ENCODE measurements at places on chromosomes 4 and X. TPM values are rescaled to one million over a fixed set of nuclear protein-coding genes. Genes with fewer than 3 reads are reported as not detected.

DNA sequence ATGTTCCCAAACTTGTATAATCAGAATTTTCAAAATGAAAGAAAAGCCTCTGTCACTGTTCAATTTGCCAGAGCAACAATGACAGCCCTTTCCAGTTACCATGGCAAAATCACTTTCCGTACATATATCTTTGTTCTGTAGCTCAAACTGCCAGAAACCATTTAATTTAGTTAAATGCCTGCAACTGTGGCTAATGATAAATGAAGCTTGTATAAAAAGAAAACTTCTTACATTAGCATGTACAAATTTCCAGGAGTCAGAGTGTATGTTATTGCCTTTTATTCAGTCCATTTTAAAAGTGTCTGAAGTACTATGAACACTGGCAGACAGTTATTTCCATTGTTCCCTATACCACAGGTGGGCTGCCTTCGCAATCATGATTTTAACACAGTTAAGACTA, 30.3 kb downstream of the ARAP2 start:
- no peak for DNase-seq

Gene GRIA2
- total RNA-seq = 4.8 TPM

Gene EDA2R
- 6.2 TPM for total RNA-seq

DNA sequence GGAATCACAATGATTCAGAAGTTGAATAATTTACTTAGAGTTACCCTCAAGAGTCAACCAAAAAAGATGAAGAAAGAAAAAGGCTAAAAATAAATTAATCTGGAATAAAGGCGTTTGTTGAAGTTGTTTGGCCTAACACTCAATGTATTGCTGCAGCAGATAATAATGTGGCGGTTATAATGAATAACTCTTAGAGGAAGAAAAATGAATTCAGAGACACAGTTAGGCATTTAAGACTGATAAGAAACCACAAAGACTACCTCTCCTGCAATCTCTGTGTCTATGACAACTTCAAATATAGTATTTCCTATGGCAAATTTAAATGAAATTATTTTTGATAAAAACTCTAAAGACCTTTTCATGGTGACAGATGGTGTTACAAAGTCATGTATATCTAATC, 1369.1 kb upstream of the AGA start:
- DNase-seq = no peak

GRCh38 chrX:135429429-135429828, 7.7 kb downstream of the SMIM10L2A start:
- DNase-seq = no peak

Gene PAPSS1
- total RNA-seq = 65.7 TPM

DNA sequence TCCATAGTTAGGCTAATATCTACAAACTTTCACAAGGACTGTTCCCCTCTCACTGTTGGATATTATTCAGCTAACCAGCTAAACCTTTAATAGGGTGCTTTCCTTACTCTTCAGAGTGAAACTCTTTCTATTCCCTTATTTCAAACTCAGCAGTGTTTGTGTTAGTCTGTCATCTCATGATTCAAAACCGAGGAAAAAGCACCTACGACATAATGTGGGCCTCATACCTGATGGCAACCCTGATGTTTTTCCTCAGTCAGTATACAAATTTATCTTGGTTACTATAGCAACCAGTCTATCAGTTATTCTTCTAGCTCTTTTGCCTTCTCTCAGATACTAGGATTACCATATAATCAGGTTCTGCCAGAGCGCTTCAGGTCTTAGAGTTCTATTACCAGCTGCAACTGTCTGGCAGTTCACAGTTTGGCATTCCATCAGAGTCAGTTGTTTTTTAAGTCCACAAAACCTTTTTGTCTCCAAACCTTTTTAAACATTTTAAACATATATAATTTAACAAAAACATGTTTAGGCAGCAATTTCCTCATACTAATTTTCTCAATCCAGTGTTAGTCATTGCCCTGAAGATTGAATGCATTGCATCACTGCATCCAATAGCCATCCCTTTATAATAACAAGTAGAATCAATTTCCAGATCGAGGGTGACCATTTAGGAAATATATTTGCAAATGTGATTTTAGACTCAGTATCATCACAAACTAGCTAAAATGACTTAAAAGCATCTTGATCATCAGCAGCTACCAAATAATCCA, 7.4 kb downstream of the WDR44 start:
- no peak for DNase-seq

- DNase-seq = no peak
Observed at GRCh38 chr4:73904491-73904890, 35.3 kb downstream of the CXCL1 start.

DNA sequence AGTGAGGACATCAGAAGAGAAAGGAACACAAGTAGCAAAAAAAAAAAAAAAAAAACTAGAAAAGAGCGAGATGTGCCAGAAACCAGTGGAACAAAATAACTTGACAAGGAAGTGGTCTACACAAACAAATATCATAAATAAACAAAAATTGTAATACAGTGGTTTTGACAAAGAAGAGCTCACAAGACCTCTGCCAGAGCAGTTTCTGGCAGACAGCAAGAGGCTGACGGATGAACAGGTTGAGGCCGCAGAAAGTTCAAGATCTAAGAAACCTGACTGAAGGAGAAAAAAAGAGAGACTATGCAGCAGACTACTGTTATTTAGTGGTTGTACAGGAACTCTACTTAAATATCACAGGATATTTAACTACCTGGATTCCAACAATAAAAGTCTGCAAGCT, 66.2 kb downstream of the MAB21L2 start:
- DNase-seq = no peak

Gene MAGEA1
- total RNA-seq = not detected

DNA sequence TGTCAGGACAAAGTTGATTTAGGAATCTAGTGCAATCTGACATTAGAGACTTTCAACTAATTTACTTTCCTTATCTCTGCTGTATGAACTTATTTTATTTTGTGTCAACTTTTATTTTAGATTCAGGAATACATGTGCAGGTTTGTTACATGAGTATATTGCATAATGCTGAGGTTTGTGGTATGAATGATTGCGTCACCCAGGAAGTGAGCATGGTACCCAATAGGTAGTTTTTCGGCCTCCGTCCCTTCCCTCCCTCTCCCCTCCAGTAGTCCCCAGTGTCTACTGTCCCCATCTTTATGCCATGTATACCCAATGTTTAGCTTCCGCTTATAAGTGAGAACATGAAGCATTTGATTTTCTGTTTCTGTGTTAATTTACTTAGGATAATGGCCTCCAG, 68.7 kb upstream of the TEX13D start:
- no peak for DNase-seq

- DNase-seq = no peak
Observed at GRCh38 chr4:154660052-154660451, 47.6 kb upstream of the FGG start.

Gene CFP
- total RNA-seq = 17.4 TPM

- no peak for DNase-seq
Observed at GRCh38 chrX:118222421-118222820, 105.8 kb upstream of the KLHL13 start.

GRCh38 chr4:40938337-40938736, 188.6 kb downstream of the NSUN7 start:
- DNase-seq = no peak

Gene AFF2
- 4.6 TPM for total RNA-seq

GRCh38 chr4:189613207-189613606, 327.5 kb upstream of the FRG1 start:
- DNase-seq = no peak

Gene F8A2
- total RNA-seq = 2.6 TPM

Gene FAM184B
- 0.59 TPM for total RNA-seq

Gene CSN1S1
- total RNA-seq = 1.0 TPM

Gene RAB9B
- 1.3 TPM for total RNA-seq

Gene SHOX
- 0.80 TPM for total RNA-seq

DNA sequence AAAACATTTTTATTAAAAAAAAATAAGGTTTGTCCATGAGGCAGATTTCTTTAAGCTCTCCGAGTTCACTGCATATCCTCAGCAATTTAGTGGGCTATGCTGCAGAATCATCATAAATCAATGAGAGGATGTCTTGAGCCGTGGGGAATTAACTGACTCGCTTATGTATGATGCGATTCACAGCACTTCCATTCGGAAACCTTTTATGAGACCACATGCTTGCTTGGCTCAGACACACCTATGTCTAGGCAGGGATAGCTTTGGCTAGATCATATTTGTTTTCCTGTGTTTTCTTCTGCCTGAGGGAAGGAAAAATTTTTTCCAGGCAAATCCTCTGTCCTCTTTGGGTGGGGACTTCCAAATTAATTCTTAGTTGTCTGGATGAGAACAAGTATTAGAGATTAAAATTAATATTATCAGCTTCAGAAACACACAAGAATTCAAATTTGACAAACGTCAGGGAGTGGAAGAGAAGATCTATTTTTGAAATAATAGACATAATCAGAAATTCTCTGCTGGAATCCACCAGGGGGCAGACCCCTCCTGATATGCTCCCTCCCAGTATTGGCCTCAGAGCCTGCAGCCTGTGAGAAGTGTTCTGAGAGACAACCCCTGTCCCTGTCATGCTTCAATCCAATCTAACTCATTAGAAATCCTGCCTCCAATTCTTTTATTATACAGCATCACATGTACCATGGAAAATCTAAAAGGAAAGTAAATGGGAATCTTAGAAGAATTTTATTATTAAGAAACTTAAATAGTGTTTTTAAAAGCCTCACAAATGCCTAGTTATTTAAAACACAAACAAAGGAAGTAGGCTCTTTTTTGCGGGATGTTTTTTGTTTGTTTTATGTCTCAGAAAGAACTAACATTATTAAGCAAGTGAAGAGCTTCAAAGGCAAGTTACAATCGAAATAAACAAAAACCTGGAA, 345.1 kb upstream of the TACR3 start:
- DNase-seq = peak; percentile 49

Gene ARX
- total RNA-seq = not detected

DNA sequence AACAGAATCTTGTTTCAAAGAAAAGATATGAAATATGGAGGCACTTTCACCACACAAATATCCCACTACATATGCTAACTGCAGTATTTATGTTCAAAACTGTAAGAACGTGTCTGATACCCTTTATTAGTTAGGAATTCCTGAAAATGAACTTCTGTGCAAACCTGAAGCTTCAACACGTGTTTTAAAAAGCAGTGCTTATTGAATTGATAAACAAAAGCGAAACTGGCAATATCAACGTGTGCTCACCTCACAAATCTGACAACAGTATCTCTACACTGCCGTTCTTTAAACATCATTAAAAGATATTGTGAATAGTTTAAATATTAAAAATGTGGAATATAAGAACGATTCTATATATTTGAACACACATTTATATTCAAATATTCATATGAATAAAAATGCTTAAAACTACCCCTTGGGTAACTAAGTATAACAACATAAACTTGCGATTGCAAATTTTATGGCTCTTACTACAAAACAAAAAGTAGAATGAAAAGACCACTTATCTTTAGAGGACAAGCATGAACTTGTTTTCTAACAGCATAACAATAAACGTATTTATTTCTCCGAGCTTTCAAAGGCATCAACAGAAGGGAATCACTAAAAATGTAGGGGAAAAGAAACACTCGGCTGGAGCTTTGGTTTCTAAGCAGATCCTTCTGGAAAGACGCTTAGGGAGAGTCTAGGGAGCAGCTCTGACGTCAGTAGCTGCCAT, at the start of gene LRP2BP:
Gene LRP2BP (minus strand): TSS at position 687 of the 718 bp plus-strand sequence. CDS start 17,738 bp downstream, outside the sequence.
- no peak for DNase-seq

DNA sequence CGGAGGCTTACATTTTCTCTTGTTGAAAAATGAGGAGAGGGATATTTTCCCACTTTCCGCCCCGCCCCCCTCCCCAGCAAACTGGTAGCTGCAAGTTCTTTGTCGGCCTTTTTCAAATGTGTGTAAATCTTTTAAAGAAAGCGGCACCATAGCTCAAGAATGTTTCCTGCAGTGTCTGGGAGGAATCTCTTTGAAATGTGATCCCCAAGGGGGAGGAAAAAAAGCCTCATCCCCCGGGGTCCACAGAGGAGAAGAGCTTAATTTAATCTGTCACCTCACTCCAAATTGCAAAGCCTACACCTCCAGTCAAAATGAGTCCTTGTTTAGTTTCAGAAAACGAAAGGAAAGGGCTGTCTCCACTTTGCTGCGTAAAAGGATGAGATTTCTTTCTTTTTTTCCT, 34.8 kb downstream of the ASMT start:
- no peak for DNase-seq

DNA sequence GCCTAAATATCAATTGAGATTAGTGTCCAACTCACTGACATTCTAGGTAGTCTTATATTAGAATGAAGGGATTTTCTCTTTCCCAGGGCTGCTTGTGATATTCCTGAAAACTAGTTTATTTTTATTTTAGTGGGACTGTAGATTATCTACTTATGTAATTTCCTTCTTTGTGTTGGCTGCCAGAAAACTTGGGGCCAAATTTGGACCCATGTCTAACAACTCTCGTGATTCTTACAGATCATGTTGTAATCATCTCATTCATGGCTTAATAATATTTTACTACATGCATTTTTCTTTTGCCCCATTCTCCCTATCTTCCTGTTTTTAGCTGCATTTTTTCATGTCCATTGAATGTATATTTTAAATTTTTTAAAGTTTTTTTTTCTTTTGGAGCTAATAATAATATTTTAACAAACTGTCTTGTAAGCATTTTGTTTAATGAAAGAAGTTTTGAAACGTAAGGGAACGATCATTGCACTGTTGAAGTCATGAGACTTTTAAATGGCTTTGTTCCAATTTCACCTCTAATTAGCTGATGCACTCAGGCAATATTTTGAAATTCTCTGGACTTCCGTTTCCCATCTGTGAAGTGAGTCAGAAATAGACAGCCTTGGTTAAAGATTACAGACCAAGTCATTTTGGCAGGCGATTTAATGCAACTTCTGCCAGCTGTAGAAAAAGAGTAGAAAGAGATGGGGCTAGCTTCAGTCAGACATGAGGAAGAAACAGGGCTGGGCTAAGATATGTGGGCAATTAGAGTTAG, 14.3 kb upstream of the TDO2 start:
- no peak for DNase-seq

DNA sequence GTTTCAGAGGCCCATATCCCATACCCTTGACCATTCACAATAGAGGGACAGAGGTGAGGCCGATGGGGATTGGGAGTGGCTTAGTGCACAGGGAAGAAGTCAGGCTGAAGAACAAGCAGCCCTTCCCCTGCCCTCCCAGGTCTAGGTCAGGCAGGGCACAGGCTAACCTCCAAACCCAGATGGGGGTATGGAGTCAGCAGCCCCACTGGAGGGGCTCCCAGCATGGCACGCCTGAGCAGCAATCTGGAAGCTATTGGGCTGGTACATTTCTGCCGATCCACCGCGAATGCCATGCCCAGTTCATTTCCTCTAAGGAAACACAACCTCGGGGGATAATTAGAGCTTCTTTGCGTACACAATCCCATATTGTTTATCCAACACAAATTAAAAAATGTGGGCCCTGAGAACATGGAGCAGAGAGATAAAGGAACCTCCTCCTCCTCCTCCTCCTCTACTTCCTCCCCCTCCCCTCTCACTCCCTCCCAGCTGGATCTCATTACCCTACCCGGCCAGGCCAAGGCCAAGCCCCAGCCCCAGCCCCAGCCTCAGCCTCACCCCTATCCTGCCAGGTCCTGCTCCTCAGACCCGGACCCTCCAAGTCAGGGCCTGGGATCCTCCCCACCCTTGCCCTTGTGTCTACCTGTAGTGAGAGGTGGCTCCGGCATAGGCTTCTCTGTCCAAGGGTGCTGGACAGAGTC, 83.0 kb downstream of the PJA1 start:
- DNase-seq = no peak

Gene SLC34A2
- total RNA-seq = 7.0 TPM

Gene STS
- total RNA-seq = 9.8 TPM

Gene RHOXF2
- total RNA-seq = not detected

- DNase-seq = no peak
Observed at GRCh38 chrX:13151828-13152517, 107.6 kb upstream of the FAM9C start.

- no peak for DNase-seq
Observed at GRCh38 chr4:37839426-37839825, 12.9 kb downstream of the PGM2 start.

- no peak for DNase-seq
Observed at GRCh38 chrX:154056770-154057241, 37.1 kb upstream of the IRAK1 start.
